ENCODE measurements at places on chromosomes 5 and 9.

DNA sequence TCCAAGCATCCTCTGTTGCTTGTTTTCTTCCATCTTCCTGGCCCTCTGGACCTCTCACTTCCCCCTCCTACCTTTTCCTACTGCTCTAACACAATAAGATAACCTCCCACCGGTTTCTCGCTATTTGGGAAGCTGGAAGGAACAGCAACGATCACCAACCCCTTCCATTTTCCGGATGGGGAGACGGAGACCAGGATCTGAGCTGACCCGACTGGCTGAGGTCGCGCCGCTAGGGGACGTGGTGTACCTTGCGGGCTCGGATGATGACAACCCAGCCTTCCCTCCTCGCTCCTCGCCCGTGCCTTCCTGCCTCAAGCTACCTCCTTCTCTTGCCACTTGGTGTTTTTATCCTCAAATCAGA, 1.9 kb downstream of the LPAR1 start:
- no peak for DNase-seq

DNA sequence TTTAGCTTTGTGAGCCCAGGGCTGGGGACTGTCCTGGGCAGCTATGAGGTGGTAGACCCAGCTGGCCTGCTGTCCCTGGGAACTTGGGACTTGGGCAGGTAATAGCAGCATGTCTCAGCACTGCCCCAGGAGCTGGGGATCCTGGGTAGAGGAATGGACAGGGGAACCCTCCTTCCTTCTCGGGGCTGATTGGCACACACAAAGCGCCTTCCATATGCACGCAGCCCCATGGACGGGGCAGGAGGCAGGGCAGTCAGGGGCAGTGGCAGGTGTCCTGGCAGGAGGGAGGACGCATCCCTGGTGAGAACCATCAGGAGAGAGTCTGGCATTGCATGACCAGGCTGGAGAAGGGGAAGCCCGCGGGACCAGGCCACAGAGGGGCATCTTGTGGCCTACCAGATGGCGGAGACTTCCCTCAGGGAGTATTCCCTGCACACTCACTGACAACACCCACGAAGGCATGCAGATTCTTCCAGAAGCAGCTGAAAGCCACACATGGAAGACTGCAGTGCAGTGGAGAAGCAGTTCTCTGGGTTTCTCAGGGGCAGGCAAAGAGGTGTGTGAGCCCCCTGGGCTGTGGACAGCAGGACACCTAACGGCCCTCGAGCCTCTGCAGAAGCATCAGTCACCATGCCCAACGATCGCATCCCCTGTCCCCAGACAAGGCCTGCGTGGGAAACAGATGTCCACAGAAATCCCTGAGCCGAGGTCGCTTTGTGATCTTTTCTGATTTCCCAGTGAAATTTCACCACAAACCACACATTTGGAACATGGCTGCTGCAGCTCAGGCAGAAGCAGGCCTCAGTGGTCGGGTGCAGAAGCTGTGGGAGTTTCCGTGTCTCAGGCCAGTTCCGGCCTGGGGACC, 7.0 kb upstream of the NKD2 start:
- DNase-seq = no peak

DNA sequence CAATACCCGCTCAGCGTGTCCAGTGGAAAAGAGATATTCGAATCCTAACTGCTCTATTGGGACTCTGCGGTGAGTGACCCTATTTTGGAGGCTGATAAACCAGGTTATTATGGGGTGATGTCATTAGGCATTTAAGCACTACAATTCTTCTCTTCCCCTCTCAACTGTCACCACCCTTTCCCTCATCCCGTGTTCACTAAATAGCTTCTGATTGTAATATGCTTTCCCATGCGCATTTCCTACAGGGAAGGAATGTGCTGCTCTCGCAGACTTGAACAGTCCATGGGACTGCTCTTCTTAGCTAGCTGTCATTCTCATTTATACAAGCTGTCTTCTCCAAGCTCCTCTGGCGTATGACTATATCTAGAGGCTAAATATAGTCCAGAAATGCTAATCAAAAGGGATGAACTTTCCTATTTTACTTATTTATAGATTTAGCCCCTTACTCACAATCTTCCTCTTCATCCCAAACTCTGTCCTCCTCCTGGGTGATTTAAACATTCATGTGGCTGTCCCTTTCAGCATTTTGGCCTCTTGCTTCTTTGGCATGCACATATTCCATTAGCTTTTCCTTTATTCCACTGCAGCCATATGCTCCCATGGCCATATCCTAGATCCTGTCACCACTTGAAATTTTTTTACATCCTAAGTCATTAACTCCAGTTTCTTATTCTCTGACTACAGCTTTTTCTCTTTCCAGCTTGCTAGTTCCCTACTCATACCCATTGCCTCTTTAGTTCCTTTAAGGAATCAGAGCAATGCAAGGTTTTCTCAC, 39.6 kb upstream of the CSNK1G3 start:
- no peak for DNase-seq

DNA sequence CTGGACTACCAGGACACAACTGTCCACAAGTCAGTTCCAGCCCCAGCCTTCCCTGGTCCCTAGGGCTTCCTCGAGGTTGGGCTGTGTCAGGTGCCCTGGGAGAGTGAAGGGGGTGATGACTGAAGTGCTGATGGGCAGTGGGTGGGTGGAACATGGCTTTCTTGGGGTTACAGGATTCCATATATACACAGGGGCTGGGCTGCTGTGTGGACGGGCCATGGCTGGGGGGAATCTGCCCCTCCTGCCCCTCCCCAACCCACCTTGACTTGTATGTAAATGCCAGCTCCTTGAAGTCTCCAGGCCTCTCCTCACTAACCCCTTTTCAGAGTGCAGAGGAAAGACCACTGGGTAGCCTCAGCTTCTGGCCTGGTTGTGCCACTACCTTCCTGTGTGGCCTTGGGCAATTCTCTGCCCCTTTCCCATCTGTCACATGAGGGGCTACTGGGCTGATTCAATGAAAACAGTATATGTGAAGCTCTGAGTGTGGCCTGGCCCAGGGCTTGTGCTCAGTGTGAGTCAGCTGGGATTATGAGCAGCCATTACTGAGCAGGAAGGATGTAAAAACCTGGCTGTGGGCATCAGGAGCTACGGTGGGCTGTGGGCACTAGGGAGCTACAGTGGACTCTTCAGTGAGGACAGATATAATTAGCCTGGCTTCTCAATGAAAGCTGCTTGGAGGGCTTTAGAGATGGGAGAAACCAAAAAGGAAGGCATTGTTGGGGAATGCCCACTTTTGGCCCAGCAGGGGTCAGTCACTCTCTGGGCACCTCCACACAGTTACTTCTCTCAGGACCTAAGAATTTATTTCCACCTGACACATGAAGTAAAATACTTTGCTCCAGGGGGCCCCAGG, 23.3 kb downstream of the PITX1 start:
- DNase-seq = no peak

DNA sequence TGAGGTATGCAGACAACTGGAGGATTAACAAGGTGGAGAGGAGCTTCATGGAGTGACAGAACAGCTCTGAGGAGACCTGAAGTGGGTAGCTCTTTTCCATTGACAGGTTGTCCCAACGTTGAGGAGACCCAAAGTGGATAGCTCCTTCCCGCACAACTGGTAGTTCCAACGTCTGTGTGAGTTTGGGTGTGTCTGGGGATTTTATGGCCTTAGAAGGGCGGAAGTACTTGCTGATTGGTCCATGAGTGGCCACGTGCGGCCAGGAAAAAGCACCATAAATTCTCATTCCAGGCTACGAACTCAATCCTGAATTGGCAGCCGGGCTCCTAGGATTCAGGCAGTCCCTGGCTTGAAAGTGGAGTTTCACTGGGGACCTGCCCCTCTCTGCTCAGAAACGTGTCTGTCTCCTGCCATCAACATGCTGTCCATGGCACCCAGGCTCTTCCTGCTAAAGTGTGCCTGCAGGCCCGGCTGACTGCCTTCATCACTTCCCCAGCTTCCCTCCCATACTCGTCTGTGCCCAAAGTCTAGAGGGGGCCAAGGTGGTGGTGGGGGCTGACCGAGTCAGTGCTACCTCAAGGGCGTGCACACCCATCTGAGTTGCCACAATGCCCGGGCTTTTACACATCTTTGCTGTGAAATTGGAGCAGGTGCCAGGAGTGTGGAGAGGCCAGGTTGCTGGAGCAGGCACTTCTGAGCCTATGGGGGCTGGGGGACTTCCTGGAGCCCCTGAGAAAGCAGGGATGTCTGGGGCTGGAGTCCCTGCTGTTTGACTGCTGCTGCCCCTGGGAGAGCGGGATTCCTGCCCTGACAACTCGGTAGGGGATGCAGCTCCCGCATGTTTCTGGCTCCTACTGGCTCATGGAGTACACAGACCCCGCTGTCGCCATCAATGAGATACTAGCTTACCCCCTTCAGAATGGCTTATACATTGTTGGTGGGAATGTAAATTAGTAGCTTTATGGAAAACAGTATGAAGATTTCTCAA, 2034.6 kb upstream of the ACO1 start:
- no peak for DNase-seq

DNA sequence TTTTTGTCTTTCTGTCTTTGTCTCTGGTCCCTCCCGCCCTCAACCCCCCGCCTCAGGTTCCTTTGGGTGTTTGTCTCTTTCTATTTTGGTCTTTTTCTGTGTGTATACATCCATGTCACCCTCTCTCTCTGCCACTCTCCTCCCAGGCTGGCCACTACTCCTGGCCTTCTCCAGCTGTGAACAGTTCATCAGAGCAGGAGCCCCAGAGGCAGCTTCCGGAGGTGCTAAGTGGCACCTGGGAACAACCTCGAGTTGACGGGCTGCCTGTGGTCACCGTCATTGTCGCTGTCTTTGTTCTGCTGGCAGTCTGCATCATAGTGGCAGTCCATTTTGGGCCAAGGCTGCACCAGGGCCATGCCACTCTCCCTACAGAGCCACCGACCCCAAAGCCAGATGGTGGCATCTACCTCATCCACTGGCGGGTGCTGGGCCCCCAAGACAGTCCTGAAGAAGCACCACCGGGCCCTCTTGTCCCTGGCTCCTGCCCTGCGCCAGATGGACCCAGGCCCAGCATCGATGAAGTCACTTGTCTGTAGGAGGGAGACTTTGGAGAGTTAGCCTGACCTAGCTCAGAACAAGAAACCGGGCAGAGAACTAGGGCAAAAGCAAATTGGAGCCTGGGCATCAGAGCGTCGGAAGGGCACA, 1.7 kb downstream of the SMIM33 start:
- DNase-seq = peak; percentile 10

DNA sequence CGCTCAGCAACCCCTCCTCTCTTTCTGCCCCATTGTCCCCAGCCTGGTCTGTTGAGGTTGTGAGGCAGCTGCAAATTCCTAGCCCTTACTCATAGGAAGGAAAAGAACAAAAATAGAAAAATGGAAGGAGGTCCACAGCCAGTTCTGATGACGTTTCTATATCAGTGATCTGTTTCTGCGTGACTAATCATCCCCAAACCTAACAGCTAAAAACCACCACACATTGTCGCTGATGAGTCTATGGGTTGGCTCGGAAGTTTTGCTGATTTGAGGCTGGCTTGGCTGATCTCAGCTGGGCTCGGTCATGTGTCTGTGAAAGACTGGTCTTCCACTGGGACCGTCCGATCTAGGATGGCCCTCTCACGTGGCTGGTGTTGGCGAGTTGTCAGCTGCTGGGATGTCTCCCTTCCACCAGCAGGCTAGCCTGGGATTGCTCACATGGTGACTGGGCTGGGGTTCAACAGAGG, 200.6 kb upstream of the ZNF618 start:
- DNase-seq = no peak

DNA sequence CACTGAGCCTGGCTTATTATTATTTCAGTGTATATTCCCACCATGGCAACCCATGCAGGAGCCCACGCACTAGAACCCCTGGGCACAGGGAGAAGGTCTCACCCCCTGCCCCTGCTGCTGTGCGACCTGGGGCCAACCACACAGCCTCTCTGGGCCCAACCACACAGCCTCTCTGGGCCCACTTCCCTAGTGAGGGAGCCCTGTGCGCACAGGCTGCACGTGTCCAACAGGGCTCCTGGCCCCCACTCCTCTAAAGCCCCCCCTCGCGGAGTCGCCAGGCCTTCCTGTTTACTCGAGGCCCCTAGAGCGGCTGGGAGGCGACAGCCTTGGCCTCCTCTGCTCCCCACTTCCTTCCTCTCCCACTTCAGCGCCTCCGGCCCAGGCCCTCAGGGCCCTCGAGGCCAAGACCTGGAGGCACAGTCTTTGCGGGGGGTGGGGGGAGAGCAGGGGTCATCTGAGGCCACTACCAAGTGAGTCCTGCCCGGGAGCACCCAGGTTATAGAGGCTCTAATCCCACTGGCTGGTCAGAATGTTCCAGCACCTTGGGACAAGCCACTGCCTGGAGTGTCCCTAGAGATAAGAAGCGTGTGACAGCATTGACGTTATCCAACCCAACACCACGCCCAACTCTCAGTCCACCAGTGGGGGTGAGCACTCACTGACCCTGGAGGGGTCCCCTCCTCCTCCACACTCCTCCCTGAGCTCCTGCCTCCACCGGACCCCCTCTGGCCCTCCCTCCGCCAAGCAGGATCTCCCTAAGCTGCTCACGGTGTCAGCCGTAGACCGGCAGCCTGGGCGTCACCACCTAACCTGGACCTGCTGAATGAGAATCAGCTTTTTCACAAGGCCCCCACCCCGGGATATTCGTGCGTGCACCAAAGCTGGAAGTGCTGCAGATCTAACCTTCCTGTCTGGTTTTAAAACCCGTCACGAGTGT, 7.9 kb upstream of the ENG start:
- DNase-seq = no peak

DNA sequence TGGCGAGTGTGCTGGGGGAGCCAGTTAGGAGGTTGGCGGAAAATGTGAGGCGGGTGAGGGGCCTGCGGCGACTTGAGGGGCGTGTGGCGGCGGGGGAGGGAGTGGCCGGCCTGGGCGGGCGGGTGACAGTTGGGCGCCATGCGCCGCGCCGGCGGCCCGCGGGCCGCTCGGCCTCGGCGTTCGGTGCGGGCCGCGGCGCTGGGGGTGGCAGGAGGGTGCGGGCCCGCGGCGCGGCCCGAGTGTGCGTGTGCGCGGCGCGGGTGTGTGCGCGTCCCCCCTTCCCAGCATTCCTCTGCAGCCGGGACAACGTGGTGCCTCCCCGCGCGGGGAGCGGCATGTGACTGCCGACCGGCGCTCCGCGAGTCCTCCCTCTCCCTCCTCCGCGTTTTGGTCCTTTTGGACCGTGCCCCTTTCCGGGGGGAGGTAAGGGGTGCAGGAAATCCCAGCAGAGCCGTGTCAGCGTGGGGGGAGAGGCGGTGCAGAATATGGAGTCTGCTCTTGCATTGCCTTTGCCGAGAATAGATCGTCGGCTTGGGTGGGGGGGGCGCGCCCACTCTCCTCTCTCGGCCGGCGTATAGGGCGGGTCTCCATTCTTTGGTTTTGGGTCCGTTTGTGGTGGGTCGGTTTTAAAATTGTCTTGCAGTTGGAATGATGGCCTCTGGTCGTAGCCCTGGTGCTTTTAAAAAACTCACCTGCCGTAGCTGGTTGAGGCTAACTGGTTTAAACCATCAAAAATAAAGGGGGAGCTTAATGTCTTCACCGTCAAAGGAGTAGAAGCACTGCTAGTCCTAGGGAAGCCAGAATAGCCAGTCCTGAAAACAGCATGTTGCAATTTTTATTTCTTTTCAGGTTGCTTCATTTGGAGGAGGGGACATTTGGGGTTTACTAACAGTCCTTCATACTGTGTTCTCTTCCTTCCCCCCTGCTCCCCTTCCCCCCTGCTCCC, 2.0 kb downstream of the LARP1 start:
- DNase-seq = no peak

GRCh38 chr5:58786035-58786434, 203.2 kb downstream of the RAB3C start:
- no peak for DNase-seq

- no peak for DNase-seq
Measured at GRCh38 chr9:133638711-133639110, 2.5 kb downstream of the DBH start.

Data from SHP77 (cell line).